Right renal cortex interstitium (tissue), 3 donors: ENCODE measurements at places on chromosomes 1 and 21.

GRCh38 chr1:247528812-247529474, 7.3 kb downstream of the OR2C3 start:
- no peak for DNase-seq

- no peak for DNase-seq
These were observed 110.1 kb upstream of the VAV3 start for GRCh38 chr1:108075055-108075454.

- no peak for DNase-seq
These were observed 47.4 kb downstream of the OLIG1 start for GRCh38 chr21:33117101-33117888.

- DNase-seq: no peak
These were observed 165.4 kb downstream of the RUNX1 start for GRCh38 chr21:34883491-34884271.

DNA sequence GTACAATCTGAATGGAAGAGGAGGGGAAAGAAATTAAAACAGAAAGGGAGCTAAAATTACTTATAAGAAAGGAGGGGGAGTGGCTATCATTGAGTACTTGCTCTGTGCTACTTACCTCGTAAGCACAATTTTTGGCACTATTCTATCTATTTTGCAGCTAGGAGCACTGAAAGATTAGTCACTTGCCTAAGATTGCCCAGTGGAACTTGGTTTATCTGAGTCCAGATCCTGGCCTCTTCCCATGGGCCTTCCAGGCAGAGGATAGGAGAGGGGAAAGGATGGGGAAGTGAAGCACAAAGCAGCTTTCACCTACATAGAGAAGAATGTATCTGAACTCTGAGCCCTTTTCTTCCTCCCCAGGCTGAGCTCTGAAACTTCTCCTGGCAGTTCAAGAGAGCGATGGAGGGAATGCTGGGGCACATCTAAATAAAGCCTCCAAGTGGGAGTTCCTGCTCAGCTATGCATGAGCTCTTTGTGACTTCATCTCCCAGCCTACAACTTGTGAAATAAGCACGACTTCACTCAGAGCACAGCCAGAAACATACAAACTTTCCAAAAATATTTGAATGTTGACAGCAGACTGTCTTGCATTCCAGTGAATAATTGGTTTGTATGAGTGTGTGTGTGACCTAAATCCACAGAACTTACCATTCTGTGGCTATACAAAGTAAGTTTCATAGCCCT, 29.4 kb downstream of the HMGB4 start:
- DNase-seq: no peak
